Nephron progenitor cell (in vitro differentiated cells): ENCODE measurements at places on chromosomes 12 and 14.
A peak's percentile ranks its signal among the peaks of the same experiment; 100 is the strongest.

- no peak for DNase-seq
These were observed 9.3 kb downstream of the ST8SIA1 start for GRCh38 chr12:22325218-22325617.

- no peak for DNase-seq
These were observed 376.2 kb downstream of the DPF3 start for GRCh38 chr14:72517736-72518135.

GRCh38 chr14:99272632-99272898 lies 568 bp upstream of the BCL11B start:
- no peak for DNase-seq

- no peak for DNase-seq
These were observed 15.5 kb upstream of the ANO4 start for GRCh38 chr12:100778967-100779590.

DNA sequence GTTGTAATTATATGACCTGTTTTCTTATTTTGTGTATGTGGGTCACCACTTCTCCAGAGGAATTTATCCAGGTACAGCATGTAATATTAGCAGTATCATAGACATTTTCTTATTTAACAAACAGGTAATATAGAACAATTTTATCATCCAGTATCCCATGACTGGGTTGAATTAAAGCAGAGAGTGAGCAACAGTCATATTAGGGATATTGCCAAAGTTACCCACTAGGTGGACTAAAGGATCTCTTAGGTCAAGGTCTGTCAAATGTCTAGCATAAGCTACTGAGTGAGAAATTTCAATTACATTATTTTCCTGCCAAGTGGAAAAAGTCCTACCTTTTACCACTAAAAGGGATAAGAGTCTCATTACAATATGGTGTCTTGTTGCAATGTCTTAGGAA lies 62.1 kb upstream of the TRIM9 start:
- DNase-seq, result no peak

DNA sequence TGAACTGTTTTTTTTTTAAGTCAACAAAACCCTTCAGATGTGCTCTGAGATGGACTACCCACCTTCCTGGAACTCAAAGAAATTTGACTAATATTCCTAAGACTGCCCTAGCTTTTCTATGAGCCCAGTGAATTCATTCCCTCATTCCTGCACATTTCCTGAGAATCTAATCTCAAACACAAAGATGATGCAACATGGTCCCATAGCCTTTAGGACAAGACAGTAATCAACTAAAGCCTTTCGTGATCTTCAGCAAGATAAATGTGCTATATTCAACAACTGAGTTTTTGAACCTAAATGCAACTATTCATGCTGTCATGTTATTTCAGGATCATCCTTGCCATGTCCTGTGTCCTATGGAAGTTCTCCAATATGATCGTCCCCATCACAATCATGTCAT lies 5.0 kb downstream of the SETD3 start:
- no peak for DNase-seq

GRCh38 chr12:51424094-51424661 lies 453 bp upstream of the SLC4A8 start:
- no peak for DNase-seq

DNA sequence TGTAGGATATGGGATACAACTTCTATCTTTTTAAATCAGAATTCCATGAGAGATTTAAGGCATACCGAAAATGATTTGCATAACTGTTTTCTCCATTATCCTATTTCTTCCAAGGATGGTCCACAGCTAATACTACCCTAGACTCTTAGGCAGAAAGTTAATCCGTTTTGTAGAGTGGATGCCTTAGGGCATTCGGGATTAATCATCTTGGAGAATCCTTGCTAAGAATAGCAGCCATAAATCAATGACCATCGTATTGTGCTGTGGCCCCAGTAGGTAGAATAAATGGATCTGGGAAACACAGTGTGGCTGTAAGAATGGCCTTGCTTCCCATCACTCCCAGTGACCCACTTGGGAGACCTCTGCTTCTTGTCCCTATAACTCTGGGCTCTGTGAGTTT lies 99.6 kb downstream of the SSPN start:
- no peak for DNase-seq

GRCh38 chr12:115163710-115164109 lies 479.7 kb upstream of the TBX3 start:
- DNase-seq, result no peak

DNA sequence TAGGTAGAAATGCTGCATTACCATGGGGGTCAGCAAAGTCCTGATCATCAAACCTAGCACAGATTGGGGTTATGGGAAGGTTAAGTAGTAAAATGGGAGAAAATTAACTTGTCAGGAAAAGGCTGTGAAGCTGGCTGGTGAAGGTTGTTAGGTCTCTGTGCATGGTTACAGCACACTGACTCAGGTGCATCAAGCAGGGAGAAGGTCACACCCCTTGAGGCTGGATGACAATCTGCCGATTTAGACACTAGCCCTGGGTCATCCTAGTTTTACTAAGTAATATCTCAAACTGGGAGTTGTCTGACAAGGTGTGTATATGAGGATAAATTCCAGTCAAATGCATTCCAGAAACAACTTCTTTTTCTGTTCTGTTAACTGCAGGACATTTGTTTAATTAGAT lies 271.1 kb upstream of the LRIG3 start:
- no peak for DNase-seq

- no peak for DNase-seq
These were observed 184.7 kb downstream of the SRGAP1 start for GRCh38 chr12:64029013-64029857.

GRCh38 chr12:105157606-105158005 lies 50.1 kb downstream of the WASHC4 start:
- no peak for DNase-seq

DNA sequence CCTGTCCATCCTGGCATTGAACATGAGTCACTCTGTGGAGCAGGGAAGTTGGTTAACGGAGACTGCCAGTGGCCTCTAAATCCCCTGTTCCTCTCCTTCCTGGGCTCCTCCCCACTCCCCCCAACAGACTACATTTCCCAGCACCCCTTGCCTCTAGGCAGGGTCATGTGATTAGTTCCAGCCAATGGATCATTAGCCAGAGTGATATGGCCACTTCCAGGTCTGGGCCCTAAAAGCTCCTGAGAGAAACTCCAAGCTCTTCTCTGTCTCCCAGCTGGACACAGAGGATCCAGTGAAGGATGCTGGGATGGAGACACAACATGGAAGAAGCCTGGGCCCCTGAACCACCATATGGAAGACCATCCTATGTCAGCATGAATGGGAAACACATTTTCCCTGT lies 54.4 kb upstream of the RFLNA start:
- DNase-seq, result no peak

GRCh38 chr14:105314287-105315200 lies at the start of gene PACS2:
Gene PACS2, plus strand, starts transcription at chr14:105314748. Its CDS starts 171 bp downstream, at chr14:105314919.
- DNase-seq, result peak; percentile 79

DNA sequence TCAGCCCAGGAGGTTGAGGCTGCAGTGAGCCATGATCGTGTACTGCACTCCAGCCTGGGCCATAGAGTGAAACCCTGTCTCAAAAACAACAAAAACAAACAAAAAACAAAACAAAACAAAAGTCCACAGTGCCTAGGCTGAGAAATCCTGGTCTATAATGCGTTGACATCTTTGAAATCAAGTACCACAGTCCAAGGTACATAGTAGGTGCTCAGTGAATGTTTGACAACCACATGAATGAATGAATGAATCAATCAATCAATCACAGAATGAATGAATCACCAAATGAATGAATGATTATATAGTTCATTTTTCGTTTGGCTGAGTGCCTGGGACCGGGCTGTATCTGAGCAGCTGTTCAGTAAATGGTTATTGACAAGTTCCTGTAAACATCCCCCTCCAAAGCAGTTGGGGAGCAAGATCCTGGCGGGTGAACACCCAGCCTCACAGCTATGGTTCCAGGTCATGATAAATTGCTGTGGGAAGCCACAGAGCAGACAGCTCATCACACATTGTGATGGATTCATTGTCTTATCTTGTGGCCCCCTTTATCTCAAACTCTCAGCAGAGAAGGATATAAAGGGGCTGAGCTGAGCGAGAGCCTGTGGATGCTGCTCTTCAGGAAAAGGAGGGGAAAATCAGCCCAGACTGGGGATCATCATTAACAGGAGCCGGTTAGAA lies 30.4 kb upstream of the IFT81 start:
- DNase-seq, result no peak

DNA sequence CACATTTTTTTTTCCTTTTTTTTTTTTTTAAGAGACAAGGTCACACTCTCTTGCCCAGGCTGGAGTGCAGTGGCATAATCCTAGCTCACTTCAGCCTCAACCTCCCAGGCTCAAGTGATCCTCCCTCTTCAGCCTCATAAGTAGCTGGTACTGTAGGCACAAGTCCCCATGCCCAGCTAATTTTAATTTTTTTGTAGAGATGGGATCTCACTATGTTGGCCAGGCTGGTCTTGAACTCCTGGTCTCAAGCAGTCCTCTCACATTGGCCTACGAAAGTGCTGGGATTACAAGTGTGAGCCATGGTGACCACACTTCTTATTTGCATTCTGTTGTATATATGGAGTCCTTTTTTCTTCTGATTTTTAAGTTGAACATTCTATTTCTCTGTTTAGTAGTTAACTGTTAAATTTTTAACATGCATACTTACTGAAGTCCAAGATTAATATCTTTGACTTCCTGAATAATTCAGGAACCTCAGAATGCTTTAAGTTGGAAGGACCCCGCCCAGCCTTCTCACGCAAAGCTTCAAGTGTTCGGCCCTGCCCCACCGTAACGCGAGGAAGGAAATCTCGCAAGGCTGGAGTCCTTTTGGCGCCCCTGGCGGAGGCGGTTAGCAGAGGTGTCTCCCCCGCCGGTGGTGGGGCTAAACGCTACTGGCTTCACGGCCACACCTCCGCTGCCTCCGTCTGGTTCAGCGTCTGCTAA lies 21.6 kb downstream of the SPATS2 start:
- peak; percentile 49 for DNase-seq

DNA sequence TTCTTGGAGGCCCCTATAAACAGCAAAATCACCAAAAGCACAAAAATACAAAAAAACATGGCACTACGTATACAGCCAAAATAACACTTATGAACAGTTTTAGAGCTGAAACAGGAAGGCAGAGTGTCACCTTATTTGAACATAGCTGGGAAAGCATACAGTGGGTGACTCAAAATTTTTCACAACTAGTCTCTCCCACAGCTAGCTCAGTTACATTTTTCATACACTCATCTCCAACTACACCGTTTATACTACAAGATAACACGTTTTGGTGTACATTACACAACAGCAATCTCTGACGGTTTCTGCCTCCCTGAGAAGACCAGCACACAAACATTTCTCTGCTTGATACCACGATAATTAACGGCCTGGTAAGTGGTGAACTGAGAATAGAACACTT lies 2.9 kb downstream of the RAD52 start:
- no peak for DNase-seq

DNA sequence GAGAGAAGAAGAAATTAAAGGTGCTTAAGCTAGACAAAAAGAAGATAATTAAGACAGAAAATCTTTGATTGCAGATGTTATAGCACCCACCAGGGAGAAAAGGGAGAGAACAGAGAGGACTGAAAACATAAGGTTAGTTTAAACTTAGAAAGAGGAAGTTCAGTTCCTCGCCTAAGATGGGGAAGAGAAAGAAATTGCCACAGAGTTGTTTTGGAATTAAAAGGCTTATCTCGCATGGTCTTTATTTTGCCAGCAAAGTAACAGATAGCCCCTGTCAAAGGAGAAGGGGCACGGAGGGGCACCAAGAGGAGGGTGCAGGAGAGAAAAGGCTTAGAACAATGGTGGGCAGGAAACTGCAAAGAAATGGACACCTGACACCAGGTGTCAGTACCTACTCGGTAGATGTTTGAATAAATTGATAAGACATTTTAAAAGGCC lies 17.8 kb upstream of the OXA1L start:
- DNase-seq, result no peak

DNA sequence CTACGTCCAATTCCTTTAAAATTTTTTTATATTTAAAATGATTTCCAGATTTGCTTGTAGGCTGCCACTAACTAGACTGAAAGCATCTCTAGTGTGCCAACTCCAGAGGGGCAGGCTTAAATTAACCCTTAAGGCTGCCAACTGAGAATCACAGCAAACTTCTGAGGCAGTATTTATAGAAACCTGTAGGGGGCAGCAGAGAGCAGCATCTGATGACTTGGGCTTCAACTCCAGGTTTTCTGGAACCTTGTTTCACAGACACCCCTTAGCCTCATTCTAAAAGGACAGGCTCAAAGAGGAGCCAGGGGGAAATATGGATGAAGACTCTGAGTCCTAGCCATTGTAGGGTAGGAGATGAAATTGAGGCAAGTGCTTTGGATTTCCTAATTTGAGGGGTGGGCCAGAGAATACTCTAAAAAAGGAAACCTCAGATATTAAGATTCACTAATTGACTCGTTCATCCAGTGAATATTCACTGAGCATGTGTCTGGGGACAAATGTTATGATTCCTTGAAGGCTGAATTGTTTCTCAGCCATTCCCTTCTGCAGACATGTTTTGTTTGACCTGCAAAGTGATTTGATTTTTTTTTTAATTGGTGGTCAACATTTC lies 63.3 kb upstream of the HSPB8 start:
- peak; percentile 70 for DNase-seq

DNA sequence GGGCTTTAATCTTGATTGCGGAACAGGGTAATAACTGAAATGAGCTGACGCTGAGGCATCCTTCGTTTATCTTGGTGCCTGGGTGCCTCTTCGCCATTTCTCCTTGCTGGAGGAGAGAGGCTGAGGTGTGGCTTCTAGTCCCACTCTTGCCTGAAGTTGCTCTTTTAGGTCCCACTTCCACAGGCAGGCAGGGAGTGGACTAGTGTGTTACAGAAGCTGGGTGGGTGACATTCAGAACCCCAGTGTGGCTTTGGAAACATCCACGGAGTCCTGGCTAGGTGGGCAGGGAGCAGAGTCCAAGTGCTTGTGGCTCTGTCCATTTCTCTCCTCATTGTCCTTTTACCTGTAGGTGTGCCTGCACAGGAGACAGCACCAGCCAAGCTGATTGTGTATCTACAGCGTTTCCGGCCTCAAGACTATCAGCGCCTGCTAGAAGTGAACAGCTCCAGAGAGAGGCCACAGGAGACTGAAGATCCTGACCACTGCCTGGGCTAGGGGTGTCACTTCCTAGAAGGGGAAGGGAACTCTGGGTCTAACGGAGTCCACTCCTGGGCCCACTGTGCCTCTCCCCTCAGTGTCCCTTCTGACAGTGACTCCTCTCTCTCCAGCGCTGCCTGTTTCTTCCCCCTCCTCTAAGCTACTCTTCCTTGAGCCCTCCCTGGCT lies 2.4 kb downstream of the THTPA start:
- no peak for DNase-seq

DNA sequence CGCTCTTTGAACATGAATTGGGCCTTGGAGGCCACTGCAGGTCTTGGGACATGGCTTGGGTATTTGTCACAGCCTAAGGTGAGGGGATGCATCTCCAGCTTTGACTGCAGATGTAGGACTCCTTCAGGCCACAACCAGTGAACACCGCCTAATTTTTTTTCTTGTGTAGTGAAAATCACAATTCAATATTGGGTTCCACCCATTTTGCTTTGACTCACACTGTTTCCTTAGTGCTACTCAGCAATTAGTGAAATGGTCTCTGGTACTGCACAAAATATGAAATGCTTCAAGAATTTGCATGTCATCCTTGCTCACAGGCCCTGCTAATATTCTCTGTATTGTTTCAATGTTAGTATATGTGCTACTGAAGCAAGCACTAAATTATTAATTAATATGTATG lies 12.5 kb downstream of the TMEM253 start:
- DNase-seq, result no peak

GRCh38 chr14:24131549-24131966 lies 1.1 kb downstream of the FITM1 start:
- no peak for DNase-seq

GRCh38 chr14:51018521-51018920 lies 74.2 kb upstream of the PYGL start:
- DNase-seq, result no peak
